Neural progenitor cell (in vitro differentiated cells): ENCODE measurements at places on chromosomes 3 and 15.

DNA sequence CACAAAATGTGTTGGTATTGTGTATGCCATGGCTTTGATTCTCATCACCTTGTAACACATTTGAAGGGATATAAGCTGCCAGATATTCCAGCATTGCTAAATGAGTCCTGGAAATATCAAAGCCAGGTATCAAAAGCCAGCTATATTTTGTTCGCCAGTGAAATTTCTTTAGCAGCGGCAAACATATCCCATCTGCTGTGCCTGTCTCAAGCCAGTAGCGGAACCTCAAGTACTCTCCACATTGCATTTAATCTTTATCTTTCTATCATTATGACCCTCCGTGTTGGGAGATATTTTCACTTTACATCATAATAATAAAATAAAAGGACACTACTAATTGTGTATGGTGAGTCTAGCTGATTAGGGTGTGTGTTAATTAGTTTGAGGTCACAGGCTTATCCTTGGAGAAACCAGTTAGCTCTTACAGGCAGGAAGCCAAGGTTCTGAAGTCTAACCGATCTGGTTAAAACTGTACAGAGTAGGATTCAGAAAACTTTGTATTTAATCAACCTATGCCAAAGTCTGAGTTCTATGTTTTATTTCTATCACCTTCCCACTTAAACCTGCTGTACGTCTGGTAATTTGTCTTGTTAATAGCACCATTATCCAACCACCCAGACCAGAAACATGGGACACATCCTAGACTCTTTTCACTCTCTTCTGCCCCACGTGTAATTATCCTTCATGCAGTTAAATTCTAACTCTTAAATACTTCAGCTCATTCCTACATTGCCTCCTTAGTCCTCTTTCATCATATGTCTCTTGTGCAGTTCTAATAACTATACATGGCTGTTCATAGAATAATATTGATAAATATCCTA, 14.5 kb downstream of the TIPARP start:
- no peak for DNase-seq

DNA sequence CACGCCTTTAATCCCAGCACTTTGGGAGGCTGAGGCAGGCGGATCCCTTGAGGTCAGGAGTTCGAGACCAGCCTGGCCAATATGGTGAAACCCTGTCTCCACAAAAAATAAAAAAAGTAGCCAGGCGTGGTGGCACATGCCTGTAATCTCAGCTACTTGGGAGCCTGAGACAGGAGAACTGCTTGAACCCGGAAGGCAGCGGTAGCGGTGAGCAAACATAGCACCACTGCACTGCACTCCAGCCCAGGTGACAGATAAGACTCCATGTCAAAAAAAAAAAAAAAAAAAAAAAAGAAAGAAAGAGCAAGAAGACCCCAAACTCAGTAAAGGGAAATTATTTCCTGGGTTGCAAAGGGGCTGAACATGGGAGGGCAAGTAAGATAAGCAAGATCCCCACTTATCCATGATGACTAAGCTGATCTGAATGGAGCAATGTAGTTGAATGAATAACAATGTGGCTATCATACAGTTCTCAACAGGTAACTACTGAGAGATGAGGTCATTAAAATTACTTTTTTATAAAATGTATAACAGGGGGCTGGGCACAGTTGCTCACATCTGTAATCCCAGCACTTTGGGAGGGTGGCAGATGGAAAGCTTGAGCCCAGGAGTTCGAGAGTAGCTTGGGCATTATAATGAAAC, 46.0 kb downstream of the RBM15B start:
- no peak for DNase-seq

- DNase-seq = no peak
These were observed 226.7 kb upstream of the THBS1 start for GRCh38 chr15:39354189-39354588.

- DNase-seq = no peak
These were observed 9.2 kb upstream of the TMEM212 start for GRCh38 chr3:171833789-171834460.

DNA sequence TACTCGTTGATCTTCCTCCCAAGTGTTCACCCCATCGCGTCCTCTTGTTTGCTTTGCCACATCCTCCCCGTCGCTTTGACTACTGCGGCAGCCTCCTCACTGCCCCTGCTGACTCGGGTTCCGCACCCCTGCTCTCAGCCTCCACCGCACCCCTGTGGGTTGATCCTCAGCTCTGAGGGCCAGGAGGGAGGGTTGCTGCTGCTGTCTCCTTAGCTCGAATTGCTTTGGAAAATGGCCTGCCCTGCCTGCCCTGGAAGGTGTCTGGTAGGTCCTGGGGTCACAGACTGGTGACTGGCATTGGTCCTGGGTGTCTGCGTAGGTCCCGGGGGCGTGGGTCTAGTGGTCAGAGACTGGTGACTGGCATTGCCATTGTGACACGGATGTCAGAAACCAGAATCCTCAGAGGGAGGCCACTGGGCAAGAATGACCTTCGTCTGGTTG, 9.4 kb downstream of the MUC4 start:
- no peak for DNase-seq

DNA sequence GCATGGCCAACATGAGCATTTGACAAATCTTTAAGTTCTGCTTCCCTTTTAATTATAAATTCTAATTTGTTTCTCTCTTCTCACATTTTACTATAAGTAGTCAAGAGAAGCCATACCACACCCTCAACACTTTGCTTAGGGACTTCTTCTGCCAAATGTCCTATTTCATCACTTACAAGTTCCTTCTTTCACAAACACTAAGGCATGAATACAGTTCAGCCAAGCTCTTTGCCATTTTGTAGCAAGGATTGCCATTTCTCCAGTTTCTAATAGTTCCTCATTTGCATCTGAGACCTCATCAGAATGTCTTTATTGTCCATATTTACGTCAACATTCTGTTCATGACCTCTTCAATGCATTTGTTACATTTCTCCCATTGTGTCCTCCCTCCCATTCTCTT, 29.4 kb downstream of the SLC22A14 start:
- DNase-seq = no peak

DNA sequence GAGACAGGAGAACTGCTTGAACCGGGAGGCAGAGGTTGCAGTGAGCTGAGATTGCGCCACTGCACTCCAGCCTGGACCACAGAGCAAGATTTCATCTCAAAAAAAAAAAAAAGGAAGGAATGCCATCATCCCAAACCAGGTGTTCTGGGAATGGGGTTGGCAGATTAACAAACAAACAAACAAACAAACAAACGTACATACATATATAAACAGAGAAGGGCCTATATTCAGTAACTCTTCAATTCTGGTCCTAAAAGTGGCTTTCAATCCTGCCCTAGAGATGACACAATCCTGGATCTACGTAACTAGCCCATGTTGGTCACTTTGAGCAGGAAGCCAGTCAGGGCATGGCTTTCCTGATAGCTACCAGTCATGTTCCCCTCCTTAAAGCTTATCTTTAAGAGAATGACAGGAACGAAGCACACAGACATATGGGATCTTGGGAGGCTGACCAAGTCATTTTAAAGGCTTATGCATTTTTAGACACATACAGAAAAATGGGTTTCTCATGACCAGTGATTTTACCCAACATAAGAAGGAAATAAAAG, 29.9 kb upstream of the RAB11A start:
- DNase-seq = no peak

- no peak for DNase-seq
These were observed 89.8 kb downstream of the THBS1 start for GRCh38 chr15:39670687-39671086.

- DNase-seq = peak; percentile 77
These were observed 25.1 kb downstream of the C3orf18 start for GRCh38 chr3:50542177-50543034.

DNA sequence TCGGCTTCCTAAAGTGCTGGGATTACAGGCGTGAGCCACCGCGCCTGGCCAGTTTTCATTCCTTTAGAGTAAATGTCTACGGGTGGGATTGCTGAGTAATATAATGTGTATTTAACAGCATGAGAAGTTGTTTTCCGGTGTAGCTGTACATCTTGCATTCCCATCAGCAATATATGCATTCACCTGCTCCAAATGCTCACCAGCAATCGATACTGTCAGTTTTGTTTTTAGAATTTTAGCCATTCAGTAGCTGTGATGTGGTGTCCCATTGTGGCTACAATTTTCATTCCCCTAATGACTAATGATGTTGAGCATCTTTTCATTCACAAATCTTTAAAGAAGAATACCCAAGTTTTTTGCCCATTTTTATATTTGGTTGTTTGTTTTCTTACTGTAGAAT, 134.8 kb upstream of the RGMA start:
- no peak for DNase-seq

DNA sequence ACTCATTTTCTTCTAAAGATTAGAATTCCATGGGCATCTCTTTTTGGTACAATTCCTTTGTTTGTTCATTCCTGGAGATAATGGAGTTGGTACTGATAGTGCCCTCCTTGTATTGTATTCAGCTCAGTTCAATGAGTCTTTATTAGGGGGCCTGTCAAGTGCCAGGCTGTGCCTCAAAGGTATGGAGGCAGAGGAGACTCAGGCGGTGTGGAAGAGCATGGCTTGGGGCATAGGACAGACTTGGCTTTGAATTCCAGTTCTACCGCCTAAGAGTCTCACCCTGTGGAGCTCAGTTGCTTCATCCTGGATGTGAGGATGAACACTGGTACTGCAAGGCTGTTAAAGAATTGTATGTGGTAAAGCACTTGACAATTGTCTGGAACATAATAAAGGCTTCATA, 196.6 kb upstream of the IL12A start:
- no peak for DNase-seq

GRCh38 chr3:13626396-13626795, 77.5 kb downstream of the FBLN2 start:
- DNase-seq = no peak

DNA sequence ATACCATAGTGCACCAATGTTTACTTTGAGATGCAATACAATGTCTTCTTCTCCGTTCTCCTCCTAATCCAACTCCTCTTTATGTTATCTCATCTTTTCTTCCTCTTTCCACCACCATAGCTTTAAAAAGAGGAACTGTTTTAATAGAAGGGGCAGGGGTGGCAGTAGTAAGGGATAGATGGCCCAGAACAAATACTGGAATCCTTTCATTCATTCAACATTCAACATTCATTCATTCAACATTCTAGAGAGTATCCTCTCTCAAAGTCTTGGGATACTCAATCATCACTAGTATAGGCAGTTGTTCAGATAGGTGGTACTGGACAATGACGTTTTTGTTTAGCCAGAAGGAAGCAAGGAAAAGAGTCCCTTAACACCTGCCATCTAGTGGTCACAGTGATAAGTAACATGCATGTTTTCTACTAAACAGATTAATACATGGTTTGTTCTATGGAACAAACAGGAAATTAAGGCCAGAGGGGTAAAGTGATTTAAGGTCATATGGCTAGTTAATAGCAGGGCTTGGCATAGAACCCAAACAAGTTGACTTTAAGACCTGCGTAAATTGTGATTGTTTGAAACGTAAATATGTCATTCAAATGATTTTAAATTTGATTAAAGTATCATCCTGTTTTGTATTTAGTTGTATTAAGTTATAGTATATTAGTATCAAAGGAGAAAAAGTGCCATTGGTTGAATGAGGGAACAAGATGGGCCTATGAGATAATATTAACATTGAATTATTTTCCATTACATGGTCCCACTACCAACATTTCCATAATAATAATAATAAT, 26.9 kb upstream of the EHHADH start:
- DNase-seq = peak; percentile 71

- DNase-seq = no peak
These were observed 65.5 kb upstream of the UBE3A start for GRCh38 chr15:25504307-25504706.

GRCh38 chr15:39887832-39888231, 32.2 kb downstream of the GPR176 start:
- no peak for DNase-seq

- DNase-seq = no peak
These were observed 41.3 kb downstream of the PSMD6 start for GRCh38 chr3:63981980-63982379.

GRCh38 chr3:15923640-15924405, 126.0 kb upstream of the ANKRD28 start:
- DNase-seq = no peak

DNA sequence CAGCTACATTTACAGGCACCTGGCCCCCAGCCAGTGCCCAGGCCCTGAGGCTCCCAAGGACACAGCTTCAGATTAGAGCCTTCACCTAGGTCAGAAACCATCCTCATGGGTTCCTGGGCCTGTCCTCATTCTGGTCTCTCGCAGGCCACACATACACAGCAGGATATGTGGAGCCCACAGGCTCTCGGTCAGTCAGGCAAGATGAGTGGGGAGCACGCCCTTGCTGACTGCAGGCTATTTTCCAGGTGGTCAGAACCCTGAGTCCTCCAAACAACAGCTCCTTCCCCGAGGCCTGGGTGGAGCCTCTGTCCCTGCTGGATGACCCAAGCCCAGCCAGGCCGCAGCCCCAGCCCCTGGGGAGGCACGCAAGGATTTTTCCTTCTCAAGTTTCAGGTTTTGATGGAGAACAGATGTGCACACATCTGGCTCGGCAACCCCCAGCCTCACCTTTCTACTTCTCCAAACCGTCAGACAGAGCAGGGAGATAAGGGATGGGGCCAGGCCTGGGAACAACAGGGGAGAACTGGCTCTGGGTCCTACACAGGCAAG, 1.6 kb downstream of the STRA6 start:
- peak; percentile 13 for DNase-seq

GRCh38 chr3:63998852-63999754, 24.2 kb downstream of the PSMD6 start:
- DNase-seq = no peak

- no peak for DNase-seq
These were observed 90.5 kb upstream of the MYRIP start for GRCh38 chr3:39718674-39719595.

DNA sequence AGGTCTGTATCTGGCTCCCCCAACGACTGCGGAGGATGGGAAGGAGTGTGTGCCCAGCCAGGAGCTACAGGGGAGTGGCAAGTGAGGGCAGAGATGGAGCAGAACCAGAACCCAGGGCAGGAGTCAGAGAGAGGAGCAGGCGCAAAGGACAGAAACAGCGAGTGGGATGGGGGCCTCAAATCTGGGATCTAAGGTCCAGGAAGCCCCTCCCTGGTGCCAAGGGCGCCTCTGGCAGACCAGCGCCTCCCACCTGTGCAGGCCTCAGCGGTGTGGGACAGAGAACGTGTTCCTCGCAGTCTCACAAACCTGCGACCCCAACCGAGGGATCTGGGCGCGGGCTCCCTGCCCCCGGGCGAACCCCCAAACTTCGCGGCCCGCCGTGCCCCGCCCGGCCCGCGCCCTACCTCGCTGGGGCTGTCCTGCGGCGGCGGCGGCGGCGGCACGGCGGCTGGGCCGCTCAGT, 301 bp downstream of the PCBP4 start:
- DNase-seq = no peak

DNA sequence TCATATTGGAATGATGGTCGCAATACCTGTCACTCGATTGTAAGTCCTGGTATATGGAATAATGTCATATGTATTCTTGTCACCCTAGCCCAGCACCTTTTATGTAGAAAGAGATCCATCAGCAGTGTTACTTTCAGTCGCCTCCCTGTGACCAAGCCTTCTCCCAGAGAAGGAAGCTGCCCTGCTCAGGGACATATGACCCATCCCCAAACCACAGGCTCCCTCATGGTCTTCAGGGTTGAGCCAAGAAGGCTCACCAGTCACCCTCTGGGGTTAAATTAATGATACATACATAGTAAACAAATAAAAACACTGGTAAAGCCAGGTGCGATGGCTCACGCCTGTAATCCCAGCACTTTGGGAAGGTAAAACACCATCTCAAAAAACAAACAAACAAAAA, 4.6 kb upstream of the MFGE8 start:
- no peak for DNase-seq

GRCh38 chr3:11776346-11776745, 70.3 kb downstream of the TAMM41 start:
- no peak for DNase-seq

GRCh38 chr3:46553154-46553553, 12.9 kb downstream of the LRRC2 start:
- DNase-seq = no peak
